ENCODE measurements at places on chromosomes 5 and 9.

GRCh38 chr9:24488896-24489295 lies 56.8 kb downstream of the IZUMO3 start:
- DNase-seq: no peak

GRCh38 chr5:36145311-36145710 lies 6.4 kb downstream of the LMBRD2 start:
- no peak for DNase-seq

- no peak for DNase-seq
Observed at GRCh38 chr5:177086654-177087397, at the start of gene FGFR4. TSS of gene FGFR4 (plus strand) at chr5:177086915. CDS start at chr5:177089603, 2,688 bp downstream.

GRCh38 chr5:143309661-143310431 lies 93.6 kb downstream of the NR3C1 start:
- DNase-seq: no peak

DNA sequence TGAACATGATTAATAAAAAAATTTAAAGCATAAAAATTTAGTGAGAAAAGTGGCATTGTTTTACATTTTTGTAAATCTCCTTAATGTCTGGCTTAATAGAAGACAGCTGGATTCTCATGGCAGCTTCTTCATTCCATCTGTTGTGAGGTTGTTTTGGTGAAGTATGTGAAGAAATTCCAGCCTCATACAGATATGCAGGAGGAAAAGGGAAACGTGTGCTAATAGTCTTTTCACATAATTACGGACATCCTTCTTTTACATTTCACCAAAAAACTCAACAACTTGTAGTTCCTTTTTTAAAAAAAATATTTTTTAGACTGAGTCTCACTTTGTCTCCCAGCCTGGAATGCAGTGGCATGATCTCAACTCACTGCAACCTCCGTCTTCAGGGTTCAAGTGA lies 46.9 kb downstream of the HACD4 start:
- no peak for DNase-seq

DNA sequence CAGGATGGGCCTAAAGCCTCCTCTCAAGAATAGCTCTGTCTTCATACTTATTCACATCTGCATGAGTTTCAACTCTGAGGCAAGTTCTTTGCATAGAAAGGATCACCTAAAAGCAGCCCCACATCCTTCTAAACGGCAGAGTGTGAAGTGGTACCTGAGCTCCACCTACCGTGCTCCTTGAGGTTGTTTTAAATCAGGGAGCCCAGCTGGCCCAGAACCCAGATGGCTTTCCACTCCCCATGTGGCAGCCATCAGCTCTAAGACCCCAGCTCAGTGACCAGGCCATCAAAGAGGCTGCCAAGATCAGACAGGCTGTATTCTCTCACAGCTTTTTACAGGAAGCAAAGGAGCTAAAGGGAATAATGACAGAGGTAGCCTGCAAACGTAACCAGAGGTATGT lies 299.3 kb downstream of the RASEF start:
- no peak for DNase-seq

DNA sequence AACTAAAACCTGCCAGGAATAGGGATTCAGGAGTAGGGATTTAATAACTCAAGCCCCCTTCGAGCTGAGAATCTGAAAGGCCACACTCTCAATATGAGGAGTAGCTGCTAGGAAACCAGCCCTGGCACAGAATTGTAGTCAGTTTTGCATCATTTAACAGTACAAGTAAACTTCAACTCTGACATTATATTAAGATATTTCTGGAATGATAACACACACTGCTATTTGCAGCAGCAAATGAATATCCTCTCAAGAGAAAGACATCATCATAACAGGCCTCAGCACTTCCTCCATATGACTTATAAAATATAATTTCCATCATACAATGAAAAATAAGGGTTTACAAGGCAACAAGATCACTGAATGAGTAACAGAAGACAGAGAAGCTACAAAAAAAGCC lies 138.2 kb upstream of the RFX3 start:
- DNase-seq: no peak

- no peak for DNase-seq
Observed at GRCh38 chr9:126375386-126375785, 48.8 kb downstream of the MVB12B start.

DNA sequence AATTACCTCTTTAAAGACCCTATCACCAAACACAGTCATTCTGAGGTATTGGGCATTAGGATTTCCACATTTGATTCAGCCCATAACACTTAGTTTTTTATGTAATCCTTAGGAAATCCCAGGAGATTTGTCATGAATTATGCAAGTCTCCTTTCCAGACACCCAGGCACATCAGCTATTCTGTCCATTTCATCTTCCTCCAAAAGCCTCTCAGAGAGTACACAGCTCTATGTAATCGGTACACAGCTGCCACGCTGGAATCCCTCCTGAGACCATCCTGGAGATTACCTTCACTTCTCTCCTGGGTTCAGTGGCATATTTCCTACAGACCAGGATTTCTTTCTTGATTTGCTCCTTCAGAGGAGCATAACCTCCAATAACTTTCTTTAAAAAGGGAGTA lies 2309.8 kb upstream of the WWC1 start:
- no peak for DNase-seq

GRCh38 chr5:37825334-37825915 lies 14.4 kb downstream of the GDNF start:
- DNase-seq: no peak

DNA sequence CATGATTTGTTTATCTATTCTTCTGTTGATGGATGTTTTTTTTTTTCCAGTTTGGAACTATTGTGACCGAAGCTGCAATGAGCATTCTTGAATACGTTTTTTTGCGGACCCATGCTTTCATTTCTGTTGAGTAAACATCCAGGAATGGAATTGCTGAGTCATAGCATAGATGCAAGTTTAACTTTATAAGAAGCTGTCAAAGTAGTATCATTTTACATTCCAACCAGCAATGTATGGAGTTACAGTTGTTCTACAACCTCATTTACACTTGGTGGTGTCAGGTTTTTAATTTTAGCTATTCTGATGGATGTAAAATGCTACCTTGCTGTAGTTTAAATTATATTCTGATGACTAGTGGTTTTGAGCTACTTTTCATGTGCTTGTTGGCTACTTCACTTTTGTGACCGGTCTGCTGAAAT lies 49.0 kb downstream of the NPR3 start:
- no peak for DNase-seq

DNA sequence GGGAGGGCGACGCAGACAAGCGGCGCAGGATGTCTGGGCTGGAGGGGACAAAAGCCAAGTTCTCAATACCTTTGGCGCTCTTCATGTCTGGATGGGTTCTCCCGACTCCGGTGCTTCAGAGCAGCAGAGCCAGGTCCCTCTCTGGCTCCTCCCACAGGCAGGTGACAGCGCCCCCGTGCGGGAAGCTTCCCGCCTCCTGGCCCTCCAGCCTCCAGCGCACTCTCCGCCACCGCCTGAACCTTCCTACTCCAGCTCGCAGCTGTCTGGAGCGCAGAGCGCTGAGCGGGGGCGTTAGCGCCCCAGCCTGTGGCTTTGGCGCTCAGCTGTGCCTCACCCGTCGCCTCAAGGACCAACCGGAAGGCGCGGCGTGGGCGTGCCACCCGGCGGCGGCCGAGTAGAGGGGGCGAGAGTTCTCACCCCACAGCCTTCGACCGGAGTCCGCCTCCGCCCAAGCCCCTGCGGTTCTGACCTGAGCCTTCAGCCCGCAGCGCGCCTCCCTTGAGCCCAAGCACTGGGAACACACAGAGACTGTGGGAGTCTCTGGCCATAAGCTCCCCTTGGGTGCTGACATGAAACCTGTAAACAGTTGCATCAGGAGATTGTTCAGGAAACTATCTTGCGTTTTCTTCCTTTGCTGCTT lies at the start of gene SLCO4C1:
Gene SLCO4C1 (minus strand): TSS at position 107 of the 640 bp plus-strand sequence. CDS start 22 bp downstream, at position 85.
- peak; percentile 40 for DNase-seq

- DNase-seq: no peak
Observed at GRCh38 chr5:74631081-74631953, 9.2 kb downstream of the ENC1 start.

DNA sequence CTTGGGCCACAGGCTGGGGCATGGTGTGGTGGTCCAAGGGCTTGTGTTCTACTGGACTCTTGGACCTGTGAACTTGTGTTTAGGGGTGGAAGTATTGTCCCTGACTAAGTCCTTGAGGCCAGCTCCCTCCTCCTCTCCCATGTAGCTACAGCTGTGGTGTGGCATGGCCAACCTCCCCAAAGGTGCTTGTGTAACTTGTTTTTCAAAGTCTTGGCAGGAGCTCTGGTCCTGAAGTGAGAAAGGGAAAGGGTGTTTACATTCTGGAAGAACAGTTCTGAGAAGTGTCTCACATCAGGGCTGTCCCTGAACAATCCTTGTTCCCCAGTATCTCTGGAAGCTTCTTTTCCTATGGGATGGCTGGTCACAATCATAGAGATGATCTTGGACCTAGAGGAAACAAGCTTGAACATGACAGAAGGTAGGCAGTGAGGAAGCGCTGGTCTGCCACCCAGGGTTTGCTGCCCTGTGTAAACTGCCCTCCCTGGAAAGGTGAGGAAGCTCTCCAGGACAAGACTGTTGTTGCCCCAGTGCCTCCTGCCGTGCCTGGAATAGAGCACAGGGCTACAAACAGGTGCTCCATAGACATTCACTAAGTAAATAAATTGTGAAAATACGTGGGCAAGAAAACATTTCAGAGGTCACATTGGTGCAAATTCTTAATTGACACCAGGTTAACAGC lies 64.6 kb upstream of the KLF9 start:
- no peak for DNase-seq

DNA sequence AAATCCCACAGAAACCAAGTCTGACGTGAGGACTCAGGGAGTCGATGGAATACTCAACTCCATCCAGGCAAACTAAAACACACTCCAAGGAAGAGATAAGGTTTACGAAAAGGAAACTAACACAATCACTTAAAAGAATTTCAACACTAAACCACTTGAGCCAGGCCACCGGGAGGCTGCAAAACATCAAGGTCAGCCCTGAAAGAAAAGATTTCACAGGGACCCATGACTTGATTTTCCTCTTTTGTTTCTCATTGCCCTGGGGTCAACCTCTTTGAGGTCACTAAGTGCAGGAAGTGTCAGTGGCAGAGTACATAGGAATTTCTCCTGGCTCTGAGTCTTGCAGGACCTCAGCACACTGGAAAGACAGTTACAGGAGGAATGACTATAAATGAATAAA lies 77.8 kb upstream of the TARS1 start:
- DNase-seq: no peak

DNA sequence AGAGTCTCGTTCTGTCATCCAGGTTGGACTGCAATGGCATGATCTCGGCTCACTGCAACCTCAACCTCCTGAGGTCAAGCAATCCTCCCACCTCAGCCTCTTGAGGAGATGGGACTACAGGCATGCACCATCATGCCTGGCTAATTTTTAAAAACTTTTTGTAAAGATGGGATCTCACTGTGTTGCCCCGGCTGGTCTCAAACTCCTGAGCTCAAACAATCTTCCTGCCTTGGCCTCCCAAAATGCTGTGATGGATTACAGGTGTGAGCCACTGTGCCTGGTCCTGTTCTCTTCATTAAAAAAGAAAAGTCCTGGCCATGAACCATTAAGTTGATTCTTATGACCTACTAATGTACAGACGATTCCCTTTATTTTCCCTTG lies 54.7 kb downstream of the ERAP1 start:
- DNase-seq: no peak

DNA sequence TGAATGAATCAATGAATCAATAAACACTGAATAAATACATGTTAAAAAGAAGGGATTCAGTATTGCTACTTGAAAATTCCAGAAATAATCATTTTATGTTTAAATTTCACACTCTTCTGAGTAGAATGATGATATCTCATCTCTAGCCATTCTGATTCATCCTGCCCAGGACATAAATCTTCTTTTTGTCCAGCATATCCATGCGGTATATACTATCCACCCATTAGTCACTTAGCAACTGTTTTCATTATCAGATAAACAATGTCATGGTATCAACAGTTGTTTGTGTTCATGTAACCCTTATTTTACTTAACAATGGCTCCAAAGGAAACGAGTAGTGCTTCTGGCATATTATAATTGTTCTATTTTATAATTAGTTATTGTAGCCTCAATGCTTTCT lies 432.4 kb upstream of the SMC2 start:
- no peak for DNase-seq

DNA sequence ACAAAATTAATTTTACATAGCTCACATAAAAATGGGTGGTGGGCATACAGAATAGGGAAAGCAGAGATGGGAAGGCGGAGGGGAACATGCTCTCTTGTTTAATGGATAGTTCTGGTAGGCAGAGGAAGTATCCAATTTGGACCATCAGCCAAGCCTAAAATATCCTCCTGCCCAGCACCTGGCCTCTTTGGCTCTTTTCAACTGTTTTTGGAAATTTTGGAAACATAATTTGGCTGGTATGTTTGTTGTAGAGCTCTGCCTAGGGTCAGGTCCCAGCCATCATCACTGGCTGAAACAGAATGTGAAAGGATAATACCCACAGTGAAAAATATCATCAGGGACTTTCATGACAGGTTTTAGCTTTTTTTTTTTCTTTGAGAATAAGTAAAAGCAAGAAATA lies 467.3 kb upstream of the DMAC1 start:
- DNase-seq: no peak

DNA sequence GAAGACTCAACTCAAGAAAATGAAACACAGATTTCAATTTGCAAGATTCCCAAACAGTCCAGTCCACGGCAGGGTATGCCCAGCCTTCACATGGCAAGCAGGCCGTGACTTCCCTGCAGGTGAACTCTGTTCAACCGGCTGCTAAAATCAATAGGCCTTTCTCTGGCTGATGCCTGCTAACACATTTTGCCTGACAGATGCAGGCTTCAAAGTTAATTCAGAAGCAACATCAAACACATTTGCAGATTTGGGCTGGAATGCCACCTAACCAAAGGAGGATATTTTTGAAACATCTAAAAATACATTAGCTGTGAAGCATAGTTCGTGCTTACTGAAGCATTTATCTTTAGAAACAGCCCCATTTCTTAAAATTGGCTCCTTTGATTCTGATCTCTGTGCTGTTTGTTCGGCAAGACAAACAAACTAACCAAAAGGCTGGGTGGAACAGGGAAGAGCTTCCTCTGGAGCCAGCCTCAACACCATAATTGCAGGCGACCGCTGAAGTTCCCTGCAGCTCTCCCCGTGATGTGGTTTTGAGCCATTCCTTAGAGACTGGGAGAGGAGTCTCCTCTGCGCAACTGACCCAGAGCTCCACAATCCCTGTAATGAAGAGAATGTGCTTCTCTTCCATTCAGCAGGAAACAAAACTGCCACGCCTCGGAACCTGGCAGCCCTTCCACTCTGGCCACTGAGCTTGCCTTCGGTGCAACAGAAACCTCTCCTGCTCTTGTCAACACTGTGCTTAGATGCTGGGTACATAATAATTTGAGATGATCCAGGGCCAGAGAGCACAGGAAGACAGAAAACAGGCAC lies 126.5 kb downstream of the MYO10 start:
- no peak for DNase-seq

GRCh38 chr9:135309763-135310125 lies 169.8 kb upstream of the PPP1R26 start:
- no peak for DNase-seq

- DNase-seq: no peak
Observed at GRCh38 chr5:75510836-75511434, 494 bp downstream of the CERT1 start.

DNA sequence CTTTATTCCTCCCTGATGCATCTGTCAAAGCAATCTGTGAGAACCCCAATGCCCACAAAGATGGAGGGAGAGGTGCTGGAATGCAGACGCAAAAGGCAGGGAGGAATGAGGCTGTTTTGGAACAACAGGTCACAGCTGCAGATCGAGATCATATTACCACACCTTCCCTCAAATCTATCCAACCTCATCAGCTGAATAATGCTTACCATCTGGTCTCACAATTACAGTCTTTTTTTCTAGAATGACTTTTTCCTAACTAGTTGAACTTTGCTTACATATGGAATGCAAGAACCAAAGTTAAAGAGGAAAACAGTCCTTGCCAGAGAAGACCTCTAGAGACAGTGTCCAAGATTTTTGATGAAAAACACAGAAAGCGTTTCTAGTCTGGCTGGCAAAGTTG lies 158.1 kb downstream of the LPAR1 start:
- DNase-seq: no peak

GRCh38 chr9:76502746-76503145 lies 43.8 kb downstream of the GCNT1 start:
- DNase-seq: no peak

Data from nucleus accumbens (tissue), 56 donors.